ENCODE measurements at places on chromosomes 4 and X.

GRCh38 chr4:125021189-125021588, 293.6 kb upstream of the FAT4 start:
- DNase-seq, result no peak

GRCh38 chrX:23954396-23954795, 46.6 kb downstream of the CXorf58 start:
- no peak for DNase-seq

GRCh38 chr4:48331577-48332330, 9.6 kb upstream of the SLAIN2 start:
- DNase-seq, result peak; percentile 68

GRCh38 chr4:173489514-173489913, 40.5 kb downstream of the HAND2 start:
- peak; percentile 48 for DNase-seq

- no peak for DNase-seq
Observed at GRCh38 chr4:111362941-111363361, 740.1 kb upstream of the PITX2 start.

- peak; percentile 60 for DNase-seq
Observed at GRCh38 chr4:157741642-157742041, 431.2 kb downstream of the GASK1B start.

DNA sequence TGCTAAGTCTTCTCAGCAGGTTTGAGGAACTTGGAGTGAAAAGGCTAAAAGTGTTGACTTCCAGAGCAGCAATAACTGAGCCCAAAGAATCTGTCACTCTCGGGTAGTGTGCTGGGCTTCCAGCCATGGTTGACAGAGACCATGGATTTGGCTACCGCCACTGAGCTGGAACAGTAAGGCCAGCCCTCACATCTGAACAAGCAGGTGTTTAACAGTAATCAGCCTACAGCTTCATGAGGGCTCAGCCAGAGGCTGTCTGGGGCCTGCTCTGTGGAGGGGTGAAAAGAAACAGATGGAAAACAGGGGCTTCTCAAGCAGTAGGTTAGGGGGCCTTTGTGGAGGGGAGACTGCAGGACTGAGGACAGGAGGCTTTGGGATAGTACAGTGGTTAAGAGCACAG, 14.9 kb downstream of the RASL11B start:
- DNase-seq, result no peak

DNA sequence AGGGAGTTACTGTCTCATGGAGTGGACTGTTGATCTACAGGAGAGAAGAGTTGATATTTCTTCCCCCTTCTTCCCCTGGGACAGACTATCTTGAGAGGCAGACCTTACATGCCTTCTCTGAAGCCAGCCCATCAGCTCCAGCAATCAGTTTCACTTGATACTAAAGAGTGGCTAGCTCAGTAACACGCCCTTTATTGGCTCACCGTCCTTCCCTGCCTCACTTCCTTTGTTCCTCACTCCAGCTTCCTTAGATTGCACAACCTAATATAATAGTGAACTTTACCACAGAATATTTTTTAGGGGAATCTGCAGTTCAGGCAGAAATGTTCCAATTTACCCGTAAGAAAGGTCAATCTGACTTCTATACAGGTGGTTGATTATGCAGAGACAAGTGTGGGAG, 128.1 kb upstream of the NDP start:
- no peak for DNase-seq

DNA sequence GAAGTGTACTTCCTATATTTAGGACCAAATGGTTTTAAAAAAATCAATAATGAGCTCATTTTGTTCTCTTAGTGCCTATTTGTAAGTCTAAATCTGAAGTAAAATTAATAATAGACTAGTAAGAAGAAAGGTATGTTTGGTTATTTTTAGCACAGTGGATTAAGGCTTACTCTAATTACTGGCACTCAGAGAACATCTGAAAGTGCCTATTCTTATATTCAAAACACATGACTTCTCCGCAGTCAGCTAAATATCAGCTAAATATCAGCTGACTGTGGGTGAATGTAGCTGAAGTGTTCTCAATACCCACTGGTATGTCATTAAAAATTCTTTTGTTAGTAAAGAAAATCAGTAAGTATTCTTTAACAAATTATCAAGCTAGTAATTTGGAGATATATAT, 6.0 kb downstream of the AP1S2 start:
- DNase-seq, result no peak
